ENCODE measurements at places on chromosomes 11 and 22.

GRCh38 chr11:8332196-8332595, 68.5 kb upstream of the LMO1 start:
- DNase-seq: no peak

GRCh38 chr11:95135155-95135554, 45.5 kb downstream of the ENDOD1 start:
- no peak for DNase-seq

- DNase-seq: no peak
Measured at GRCh38 chr11:46718155-46719019, 626 bp upstream of the F2 start.

DNA sequence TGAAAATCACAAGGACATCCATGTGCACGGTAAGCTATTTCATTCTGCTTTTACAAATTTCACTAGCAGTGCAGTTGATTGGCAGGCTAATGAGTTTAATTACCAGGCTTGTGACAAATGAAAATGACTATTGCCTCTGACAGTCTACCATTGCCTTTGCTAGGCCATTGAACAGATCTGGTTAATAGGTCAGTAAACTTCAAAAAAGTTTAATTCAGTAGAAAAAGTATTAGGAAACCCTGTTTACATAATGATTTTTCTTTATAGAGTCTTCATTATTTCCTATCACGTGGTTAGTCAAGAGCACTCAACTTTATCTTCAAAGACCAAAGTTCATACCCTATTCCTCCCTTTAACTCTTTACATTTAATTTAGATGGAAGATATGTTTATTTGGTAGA, 77.0 kb downstream of the PRMT3 start:
- no peak for DNase-seq

- DNase-seq: no peak
Measured at GRCh38 chr22:50568626-50569025, 5.9 kb upstream of the SYCE3 start.

DNA sequence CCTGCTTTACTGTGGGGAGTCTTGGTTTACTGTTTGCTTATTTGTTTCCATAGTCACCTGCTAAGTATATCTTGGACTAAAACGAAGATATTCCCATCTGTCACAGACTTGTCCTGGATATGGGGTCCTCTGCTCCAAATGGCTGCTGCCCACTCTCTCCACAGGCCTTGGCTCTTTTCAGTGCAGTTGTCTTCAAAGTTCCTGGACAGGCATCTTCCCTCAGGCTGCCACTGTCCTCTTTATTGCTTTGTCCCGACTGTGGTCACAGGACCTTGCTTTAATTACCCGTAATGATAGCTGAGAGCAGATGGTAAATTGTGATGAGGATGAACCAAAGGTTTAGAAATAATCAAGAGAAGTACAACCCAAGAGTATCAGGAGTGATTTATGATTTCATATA, 713.9 kb upstream of the CCDC179 start:
- no peak for DNase-seq

DNA sequence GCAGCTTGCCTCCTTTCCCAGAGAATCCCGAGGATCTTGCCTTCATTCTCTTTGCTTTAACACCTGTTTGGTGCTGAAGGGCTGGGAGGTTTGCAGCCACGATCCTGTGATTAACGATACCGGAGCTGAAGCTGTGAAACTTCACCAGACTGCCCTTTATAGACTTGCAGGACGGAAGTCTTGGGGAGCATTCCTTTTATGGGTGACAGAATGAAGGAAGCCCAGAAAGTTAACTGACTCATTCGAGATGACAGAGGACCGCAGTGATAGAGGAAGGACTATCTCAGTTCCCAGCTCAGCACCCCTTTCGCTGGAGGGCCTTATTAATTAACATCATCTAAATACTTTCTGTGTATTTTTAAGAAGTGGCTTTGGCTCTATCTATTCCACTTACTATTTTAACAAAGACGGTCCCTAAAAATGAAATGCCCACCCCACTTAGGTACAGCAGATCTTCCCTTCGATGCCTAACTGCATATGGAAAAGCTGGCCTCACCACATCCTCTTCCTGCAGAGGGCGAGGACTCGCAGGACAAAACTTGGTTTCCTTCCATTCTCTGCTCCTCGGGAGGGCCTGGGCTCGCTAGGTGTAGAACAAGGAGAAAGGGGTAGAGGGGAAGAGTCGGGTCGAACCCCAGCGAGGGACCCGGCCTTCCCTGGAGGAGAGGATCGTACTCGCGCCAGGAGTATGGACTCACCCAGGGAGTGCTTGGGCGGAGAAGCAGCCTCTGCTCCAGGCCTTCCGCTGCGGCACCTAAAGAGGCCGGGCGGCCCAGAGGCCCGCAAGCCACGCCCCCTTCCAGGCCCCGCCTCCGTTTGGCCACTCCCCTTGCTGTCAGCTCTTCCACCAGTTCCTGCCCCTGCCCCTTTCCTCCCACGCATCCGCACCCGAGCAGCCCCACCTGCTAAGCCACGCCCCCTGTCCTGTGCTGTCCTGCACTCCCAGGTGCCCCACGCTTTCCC, 30.7 kb upstream of the USP47 start:
- no peak for DNase-seq

GRCh38 chr11:82195283-82195682, 538.4 kb downstream of the FAM181B start:
- DNase-seq: no peak

GRCh38 chr11:20840341-20840740, 171.0 kb downstream of the NELL1 start:
- no peak for DNase-seq

DNA sequence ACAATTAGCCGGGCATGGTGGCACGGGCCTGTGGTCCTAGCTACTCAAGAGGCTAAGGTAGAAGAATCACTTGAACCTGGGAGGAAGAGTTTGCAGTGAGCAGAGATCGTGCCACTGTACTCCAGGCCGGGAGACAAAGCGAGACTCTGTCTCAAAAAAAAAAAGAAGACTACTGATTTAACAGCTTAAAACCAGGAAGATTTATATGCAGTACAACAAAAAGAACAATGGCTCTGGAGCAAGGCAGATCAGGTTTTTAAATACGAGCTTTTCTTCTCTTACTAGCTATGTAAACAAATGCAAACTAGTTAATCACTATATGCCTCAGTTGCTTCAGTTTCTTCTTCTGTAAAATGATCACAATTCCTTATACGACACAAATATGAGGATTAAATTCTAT, 6.9 kb downstream of the FAM168A start:
- no peak for DNase-seq

DNA sequence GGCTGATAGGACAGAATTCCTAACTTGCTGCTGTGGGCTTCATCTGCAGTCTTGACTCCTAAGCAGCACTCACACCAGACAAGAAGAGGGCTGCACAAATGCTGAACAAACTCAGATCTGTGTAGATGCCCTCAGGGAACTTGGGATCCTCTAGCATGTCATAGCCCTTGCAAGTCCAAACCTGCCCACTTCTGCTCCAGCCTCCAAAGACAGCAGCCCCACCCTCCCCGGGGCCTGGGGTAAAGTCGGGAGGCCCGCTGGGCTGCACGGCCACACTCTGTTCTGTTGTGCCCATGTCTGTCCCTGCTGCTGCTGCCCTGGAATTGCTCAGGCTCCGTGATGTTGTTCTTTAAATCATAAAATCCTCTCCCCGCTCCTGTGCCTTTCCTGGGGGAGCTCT, 28.3 kb downstream of the DRD2 start:
- no peak for DNase-seq

- DNase-seq: no peak
Measured at GRCh38 chr11:36164506-36165250, 124.5 kb downstream of the COMMD9 start.

DNA sequence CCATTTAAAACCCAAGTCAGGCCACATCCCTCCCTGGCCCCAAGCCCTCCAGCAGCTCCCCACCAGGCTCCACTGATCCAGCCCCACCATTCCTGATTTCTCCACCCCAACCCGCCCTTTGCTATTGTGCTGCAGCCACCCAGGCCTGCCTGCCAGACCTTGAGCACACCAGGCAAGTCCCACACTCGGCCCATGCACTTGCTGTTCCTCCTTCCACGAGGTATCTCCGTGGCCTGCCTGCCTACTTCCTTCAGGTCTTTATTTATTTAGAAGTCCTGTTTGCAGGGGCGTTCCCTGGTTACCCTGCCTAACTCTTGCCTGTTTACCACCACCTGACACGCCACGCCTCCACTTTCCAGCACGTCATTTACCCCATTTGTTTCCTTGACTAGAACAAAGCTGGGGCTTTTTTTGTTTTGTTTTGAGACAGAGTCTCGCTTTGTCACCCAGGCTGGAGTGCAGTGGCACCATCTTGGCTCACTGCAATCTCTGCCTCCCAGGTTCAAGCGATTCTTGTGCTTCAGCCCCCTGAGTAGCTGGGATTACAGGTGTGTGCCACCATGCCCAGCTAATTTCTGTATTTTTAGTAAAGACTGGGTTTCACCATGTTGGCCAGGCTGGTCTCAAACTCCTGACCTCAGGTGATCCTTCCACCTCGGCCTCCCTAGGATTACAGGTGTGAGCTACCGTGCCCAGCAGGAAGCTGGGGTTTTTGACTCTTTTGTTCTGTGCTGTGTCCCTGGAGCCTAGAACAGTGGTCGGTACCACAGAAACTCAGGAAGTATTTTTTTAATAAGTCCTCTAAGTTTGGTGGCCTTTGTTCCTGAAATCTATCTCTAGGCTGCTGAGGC, 6.7 kb downstream of the CENPM start:
- DNase-seq: peak; percentile 78

- no peak for DNase-seq
Measured at GRCh38 chr11:70000228-70000627, 77.9 kb upstream of the ANO1 start.

- no peak for DNase-seq
Measured at GRCh38 chr11:68471360-68472340, 11.1 kb downstream of the PPP6R3 start.

DNA sequence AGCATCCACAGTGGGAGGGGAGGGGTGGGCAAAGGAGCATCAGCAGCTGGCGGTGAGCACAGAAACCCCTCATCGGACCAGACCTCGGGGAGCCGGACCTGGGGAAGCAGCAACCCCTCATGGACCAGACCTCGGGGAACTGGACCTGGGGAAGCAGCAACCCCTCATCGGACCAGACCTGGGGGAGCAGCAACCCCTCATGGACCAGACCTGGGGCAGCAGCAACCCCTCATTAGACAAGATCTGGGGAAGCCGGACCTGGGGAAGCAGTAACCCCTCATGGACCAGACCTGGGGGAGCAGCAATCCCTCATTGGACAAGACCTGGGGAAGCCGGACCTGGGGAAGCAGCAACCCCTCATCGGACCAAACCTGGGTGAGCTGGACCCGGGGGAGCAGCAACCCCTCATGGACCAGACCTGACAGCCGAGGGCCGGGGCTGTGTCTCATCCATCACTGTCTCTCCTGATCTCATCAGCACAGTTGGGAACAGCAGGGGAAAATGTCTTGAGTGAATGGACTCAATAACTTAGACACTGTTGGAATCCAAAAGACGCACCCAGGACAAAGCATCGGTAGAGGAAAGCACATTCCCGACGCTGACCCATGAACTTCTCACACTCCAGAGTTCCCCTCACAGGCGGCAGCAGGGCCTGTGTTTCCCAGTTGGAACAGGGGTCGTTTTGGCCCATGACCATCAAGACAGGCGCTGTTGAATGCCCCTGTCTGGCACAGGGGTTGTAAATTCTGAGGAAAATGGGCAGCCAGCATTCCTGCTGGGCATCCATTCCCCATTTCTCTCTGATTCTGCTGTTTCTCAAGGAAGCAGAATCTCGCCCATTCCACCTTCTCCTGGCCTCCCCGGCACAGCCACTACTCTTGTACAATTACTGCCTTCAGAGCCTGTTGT, 1494.6 kb downstream of the TBC1D22A start:
- no peak for DNase-seq

- DNase-seq: no peak
Measured at GRCh38 chr11:57163160-57163868, 18.4 kb upstream of the LRRC55 start.

GRCh38 chr11:74462631-74463030, 4.7 kb downstream of the KCNE3 start:
- no peak for DNase-seq

All from activated CD8-positive, alpha-beta memory T cell treated with anti-CD3 and anti-CD28 coated beads for 1 hour (primary cell).